ENCODE measurements at places on chromosomes 2 and 18.

DNA sequence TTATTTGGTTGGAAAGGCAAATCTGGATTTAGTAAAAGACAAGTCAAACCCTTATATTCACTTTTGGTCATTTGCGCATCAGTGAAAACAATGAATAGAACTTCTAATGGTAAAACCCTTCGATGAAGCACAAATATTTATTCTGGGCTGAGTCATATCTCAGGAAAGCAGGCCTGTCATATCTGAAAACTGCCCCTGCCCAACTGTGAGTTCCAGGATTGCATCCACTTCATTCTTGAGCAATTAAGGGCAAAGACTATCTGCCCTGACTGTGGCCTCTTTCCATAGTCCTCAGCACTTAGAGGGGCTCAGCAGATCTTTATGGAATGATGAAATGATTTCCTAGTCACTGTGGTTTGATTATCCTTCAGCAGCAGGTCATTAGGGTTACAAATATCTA is 795.2 kb upstream of the ID2 start:
- DNase-seq, result no peak

DNA sequence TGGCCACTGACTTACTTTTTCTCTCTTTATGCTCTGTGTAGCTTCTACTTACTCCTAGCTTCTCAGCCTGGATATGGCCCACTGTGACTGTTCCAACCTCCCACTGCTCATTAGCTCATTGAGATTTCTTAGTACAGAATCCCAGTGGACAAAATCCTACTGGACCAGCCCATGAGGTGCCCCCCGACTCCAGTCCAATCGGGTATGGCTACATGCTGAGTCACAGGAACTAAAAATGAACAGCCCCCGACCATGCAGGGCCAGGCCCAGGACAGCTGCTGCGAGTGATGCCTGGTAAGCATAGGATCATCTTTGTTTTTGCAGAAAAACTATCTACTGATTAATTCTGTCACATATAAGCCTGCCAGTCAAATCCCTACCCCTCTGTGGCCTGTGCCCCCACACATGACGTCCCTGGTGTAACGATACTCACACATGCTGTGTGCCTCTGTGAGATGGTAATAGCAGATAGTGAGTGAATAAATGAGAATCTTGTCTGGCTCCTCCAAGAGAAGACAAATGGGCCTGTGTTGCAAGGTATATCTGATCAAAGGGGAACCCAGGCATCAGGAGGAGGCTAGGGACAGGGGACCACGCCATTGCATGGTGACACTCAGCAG is 85.9 kb upstream of the KLF7 start:
- DNase-seq, result peak; percentile 69

- DNase-seq, result no peak
Observed at GRCh38 chr2:61792355-61792890, 61.4 kb downstream of the FAM161A start.

- no peak for DNase-seq
Observed at GRCh38 chr2:241896746-241897201, 27.2 kb downstream of the RTP5 start.

GRCh38 chr2:65548064-65548463 is 115.7 kb upstream of the SPRED2 start:
- DNase-seq, result no peak

GRCh38 chr2:157596992-157597681 is 31.5 kb downstream of the ACVR1C start:
- DNase-seq, result peak; percentile 27

GRCh38 chr2:218129458-218130135 is 3.8 kb downstream of the CXCR2 start:
- no peak for DNase-seq

DNA sequence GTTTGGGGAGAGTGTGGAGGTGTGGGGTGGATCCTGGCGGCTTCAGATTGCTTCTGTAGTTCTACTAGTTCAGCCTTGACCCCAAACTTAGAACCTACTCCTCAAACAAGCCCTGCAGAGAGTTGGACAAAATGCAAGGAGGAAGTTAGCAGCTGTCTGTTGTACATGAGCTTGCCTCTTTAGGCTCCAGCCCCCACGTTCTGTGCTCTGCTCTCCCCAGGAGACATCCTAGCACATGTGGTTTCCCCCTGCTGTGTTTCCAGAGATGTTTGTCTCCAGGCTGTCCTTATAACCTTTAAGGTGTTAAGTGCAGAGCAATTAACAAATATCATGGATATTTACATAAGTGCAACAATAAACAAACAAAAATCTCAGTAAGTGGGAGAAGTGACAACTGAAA is 111.1 kb downstream of the ACOXL start:
- no peak for DNase-seq

DNA sequence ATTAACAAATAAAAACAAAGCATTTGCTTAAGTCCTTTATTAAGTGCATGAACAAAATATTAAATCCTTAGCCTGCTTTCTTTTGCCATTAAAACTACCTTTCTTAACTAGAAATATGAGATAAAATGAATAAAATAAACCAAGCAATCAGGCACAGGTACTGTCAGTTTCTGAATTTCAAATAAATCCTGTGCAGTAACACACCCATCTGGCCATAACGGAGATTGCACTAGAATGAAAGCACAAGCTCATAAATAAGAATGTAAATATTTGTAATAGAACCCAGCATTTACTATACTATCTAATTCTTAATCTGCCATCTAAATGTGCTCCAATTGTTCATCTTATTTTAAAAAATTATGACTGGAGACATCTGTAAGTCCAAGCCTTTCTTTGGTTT is 31.9 kb downstream of the PRKRA start:
- DNase-seq, result no peak

- DNase-seq, result peak; percentile 5
Observed at GRCh38 chr2:239882331-239882732, 142.8 kb downstream of the NDUFA10 start.

GRCh38 chr2:239786791-239787190 is 238.4 kb downstream of the NDUFA10 start:
- no peak for DNase-seq

DNA sequence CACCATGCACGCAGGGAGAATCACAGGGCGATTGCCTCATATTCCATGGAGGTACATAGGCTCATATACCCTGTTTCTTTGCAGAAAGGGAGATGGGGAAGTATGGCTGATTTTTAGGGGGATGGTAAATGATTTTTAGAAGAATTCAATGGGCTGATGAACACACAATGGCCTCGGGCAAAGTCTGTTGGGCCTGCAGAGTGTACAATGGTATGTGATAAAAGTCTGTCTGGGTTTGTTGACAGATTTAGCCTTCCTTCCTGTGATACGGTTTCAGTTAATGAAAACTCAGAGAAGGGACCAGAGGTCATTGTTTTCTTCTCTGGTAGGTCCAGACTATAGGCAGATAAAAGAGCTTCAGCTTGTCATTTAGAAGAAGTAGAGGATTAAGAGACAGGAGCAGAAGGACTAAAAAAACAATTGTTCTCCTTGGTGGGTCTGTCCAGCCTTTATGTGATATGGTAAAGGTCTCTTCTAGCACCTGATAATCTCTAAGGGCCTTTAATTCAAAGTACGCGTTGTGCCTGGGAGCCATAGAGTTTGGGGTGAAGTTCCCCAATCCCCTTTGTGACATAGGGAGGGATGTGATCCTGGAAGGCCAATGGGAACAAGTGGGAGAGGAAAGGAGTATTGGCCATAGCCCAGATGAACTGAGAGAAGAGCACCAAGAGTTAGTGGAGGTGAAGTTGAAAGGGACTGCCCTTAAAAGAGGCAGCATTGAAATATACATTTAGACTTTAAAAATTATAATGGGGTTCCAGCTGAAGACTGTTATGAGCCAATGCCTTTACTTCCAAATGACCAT is 107.5 kb upstream of the SERPINE2 start:
- no peak for DNase-seq

GRCh38 chr2:82790206-82791021 is 1668.7 kb downstream of the SUCLG1 start:
- DNase-seq, result no peak

- peak; percentile 42 for DNase-seq
Observed at GRCh38 chr2:28445448-28446258, 50.2 kb upstream of the PLB1 start.

GRCh38 chr2:32960238-32960637 is 13.5 kb downstream of the LTBP1 start:
- no peak for DNase-seq

DNA sequence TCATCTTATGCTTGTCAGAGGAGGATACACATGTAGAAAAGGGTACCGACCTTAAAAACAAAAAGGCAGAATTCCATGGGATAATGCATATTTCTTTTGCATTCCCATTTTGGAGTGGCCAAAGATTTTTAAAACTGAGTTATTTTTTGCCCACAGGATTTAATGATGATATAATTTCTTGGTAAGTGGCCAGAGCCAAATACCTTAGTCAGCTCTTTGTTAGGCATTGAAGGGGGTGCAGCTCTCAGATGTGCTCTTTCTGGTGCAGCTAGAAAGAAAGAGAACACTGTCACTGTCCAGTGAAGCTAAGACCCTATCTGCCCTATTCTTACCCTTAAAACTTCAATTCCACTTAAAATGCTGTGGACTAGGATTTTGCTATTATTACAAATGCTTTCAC is 10.8 kb downstream of the COQ10B start:
- DNase-seq, result no peak

DNA sequence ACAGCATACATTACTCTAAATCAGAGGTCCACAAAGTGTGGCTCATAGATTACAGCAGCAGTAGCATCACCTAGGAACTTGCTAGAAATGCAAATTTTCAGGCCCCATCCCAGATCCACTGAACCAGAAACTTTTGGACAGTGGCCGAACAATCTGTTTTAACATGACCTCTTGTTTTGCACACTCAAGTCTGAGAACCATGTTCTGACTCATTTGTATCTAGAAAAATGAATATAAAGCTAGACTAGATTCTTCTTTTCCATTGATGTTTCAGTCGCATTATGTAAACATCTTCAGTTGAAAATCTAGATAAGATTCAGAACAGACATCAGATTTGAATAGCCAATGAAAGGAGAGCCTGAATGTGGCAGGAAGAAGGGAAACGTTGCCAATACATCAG is 608.8 kb downstream of the LRP1B start:
- DNase-seq, result no peak

DNA sequence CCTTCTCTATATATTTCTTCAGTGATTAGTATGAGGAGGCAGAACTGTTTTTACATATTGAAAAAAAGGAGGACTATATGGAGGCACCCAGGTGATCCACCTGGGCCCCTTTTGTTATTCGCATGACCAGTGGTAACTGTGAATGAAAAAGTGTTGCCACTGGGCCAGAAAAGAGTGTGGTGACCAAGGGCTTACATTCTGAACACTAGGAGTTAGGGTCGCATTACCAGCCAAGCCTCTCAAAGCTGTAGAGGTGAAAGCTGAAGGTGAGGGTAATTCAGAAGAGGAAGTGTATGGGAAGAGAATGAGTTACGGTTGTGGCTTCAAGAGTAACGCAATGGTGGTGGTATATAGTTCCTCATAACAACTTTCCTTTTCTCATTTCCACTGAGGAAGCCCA is 487.6 kb downstream of the TMEM182 start:
- no peak for DNase-seq

GRCh38 chr2:157311706-157312105 is 13.9 kb downstream of the ERMN start:
- no peak for DNase-seq

GRCh38 chr2:150466741-150467620 is 20.5 kb downstream of the RND3 start:
- DNase-seq, result no peak

- no peak for DNase-seq
Observed at GRCh38 chr18:9455718-9456511, 19.4 kb upstream of the RALBP1 start.

DNA sequence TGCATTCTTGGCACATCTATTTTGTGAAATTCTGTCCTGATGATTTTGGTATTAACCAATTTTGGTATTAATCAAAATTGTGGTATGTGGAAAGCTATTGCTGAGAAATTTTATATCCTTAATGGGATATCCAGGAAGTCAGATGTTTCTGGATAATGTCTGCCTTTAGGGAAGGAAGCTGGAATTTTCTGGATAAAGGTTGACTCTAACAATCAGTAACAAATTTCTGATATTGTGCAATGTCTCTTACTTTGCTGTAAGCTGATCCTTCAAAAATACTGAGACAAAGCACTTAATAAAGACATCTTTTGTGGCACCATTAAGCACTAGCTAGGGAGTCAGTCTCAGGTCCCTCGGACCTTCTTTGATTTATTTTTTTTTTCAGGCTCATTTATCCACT is 100.8 kb upstream of the UGP2 start:
- DNase-seq, result no peak

- no peak for DNase-seq
Observed at GRCh38 chr2:118654945-118655344, 192.5 kb downstream of the EN1 start.

DNA sequence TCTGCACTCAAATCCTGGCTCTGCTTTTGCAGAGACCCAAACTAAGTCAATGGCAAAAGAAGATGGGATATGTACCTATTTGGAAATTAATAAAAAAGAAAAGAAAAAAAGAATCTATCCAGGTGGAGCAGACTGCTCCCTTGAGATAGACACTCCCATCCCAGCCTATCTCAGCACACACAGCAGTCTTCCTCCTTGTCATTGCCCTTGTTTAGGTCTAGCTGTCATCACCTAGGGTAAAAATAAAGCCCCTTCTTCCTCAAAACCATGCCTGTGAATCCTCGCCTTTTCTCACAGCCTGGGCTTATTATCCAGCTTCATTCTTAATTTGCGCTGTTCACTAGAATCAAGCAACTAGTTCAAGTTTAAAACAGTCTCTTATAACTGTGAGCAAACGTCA is 30.7 kb upstream of the ACSL3 start:
- no peak for DNase-seq

DNA sequence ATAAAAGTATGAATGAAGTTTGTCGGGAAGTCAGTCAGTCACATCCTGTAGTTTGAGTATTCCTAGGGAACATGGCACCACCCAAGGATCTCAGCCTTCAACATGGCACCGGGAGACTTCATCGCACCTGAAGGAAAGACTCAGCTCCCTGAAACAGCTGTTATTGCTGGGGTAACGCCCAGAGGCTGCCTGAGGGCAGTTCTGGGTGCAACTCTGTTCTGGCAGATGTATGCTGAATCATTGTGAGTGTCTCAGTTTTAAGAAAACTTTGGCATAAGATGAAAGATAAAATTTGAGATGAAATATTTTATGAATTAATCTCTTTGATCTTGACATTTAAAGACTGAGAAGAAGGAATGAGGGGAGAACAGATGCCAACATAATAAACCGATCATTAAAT is 49.9 kb upstream of the SERPINB2 start:
- DNase-seq, result no peak

- DNase-seq, result no peak
Observed at GRCh38 chr2:169711751-169712509, 17.7 kb downstream of the PHOSPHO2 start.

DNA sequence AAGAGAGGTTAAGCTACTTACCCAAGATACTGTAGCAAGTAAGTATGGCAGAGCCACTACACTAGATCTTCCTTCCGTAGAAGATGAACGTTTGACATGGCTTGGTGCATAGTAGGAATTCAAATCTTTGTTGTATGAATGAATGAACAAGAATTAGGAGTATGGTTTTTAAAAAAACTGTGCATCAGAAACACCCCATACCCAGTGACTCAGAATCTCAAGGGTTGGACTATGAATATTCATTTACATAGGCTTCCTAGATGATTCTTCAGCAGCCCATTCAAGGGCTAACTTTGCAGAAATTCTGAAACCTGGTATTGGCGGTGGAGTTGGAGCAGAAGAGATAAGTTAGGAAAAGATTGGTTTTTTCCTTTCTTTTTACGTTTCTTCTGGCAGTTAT is 5.4 kb downstream of the ACTR3 start:
- DNase-seq, result no peak

GRCh38 chr2:127913808-127914457 is 28.2 kb upstream of the AMMECR1L start:
- DNase-seq, result no peak

All from stimulated activated CD8-positive, alpha-beta memory T cell treated with anti-CD3 and anti-CD28 coated beads, Interleukin-15, amount 100 ng/mL, for 48 hours (primary cell).